PC-3 (cell line): ENCODE measurements at places on chromosomes 16 and 17.

GRCh38 chr17:44314869-44315661 is 6.7 kb downstream of the RUNDC3A start:
- peak; percentile 75 for DNase-seq

- no peak for DNase-seq
Observed at GRCh38 chr16:80366023-80366422, 174.8 kb upstream of the DYNLRB2 start.

DNA sequence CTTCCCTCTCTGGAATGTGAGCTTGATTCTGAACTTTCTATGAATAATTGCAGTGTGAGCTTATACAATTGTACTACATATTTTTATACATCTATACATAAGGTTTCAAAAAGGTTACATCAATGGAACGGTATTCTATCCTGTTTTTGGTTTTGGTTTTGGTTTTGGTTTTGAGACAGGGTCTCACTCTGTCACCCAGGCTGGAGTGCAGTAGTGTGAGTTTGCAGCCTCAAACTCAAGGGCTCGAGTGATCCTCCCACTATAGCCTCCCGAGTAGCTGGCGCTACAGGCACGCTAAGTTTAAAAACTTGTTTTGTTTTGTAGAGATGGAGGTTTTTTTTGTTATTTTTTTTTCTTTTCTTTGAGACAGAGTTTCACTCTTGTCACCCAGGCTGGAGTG is 1.1 kb downstream of the CTRB1 start:
- no peak for DNase-seq

- peak; percentile 47 for DNase-seq
Observed at GRCh38 chr17:44828919-44829522, 1.1 kb downstream of the GJC1 start.

GRCh38 chr16:89847940-89848297 is 19.6 kb downstream of the SPIRE2 start:
- DNase-seq: no peak

GRCh38 chr16:85894266-85894665 is 4.7 kb upstream of the IRF8 start:
- DNase-seq: peak; percentile 19
